EL (cell line): ENCODE measurements at places on chromosomes 6 and 20.
A peak's percentile ranks its signal among the peaks of the same experiment; 100 is the strongest.

DNA sequence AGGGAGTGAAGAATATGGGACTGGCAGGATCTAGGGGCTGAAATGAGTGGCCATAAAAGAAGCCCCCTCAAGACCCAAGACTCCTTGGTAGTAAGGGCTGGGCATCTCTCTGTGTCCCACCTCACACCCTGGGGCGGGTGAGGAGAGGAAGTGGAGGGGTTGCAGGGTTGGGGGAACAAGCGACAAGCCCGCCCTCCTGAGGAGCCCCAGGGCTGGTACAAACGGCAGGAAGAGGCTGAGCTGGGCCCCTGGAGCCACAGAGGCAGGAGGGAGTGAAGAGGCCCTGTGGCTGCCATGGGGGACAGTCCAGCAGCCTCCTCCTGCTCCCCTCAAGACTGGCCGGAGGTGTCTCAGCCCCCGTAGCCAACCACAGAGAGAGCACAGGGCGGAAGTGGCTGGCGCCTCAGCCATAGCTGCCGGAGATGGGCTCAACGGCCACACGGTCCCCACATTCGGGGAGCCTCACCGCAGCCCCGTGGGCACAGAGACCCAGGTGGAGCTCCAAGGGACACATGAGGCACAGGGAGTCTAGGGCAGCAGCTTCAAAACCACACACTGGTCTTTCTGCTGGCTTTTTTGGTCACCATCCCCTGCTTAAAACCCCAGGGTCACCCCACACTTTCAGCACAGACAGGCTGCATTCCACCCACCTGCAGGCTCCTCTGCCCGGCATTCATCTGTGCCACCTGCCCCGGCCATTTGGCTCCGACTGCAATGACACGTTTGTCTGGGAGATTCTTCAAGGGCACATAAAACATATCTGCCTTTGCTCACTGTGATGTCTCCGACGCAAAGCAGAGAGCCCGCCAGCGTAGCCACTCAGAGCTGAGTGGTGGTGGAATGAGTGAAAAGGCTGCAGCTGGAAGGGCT is 524 bp downstream of the C20orf203 start:
- DNase-seq: no peak

DNA sequence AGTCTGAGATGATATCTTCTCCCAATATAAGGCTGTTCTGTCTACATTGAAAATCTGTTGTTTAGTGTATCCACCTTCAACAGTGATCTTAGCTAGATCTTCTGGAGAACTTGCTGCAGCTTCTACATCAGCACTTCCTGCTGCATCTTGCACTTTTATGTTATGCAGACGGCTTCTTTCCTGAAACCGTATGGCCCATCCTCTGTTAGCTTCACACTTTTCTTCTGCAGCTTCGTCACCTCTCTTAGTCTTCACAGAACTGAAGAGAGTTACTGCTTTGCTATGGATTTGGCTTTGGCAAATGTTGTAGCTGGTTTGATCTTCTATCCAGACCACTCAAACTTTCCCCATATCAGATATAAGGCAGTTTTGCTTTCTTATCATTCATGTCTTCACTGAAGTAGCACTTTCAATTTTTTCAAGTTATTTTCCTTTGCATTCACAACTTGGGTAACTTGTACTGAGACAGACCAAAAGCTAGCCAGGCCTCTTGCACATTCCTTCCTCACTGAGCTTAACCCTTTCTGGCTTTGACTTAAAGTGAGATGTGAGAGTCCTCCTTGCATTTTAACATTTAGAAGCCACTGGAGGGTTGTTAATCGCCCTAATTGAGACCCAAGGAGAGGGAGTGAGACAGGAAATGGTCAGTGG is 110.1 kb downstream of the PREP start:
- no peak for DNase-seq

DNA sequence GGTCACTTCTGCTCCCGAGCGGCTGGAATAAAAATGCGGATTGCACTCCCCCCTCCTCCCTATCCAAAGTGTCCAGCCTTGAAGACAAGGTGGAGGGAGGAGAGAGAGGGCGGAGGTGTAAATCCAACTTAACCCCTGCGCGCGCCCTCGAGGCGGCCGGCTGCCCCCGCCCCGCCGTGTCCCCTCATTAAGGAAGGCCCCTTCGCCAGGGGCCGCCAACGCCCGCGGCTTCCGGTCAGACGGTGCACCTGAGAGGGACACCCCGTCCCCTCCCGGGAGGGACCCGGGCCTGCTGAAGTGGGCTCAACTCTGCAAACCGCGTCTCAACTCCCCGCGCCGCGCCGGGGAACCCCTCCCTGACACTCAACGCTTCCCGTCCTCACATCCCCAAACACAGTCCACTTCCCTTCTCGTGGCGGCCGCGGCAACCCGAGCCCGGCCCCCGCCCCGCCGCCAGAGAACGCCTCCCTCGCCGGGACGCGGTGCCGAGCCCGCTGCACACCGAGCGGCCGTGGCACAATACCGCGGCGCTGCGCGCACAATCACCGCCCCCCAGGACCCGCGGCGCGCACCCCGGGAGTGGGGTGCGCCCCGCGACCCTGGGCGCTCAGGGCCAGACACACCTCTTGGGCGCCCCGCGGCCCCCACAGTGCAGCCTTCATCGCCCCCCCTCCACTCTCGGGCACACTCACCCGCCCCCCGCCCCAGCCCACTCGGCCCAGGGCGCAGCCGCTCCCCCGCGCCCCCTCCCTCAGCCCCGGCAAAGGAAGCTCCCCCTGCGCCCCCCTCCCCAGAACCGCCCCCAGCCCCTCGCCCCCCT is 102.5 kb downstream of the NOL4L start:
- DNase-seq: peak; percentile 25

GRCh38 chr6:24692415-24692814 is 25.5 kb downstream of the ACOT13 start:
- DNase-seq: no peak

- peak; percentile 47 for DNase-seq
Observed at GRCh38 chr6:74091136-74091793, 395.3 kb downstream of the CD109 start.

DNA sequence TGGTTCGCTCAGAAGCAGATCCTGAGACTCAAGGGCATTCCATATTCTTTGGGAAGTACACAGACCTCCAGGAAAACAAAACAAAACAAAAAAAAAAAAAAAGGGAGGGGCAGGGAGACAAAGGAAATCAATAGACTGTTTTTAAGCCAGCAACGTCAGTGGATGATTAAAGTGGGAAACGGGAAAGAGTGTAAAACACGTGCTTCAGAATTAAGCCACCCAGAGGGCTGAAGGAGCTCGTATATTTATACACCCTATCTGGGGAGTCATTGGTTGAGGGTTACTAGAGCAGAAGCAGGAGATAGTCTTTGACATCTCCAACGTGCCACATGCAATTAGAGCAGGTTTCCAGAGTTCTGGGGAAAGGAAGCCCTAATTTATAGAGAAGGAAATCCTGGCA is 26.2 kb downstream of the PDE7B start:
- DNase-seq: no peak

DNA sequence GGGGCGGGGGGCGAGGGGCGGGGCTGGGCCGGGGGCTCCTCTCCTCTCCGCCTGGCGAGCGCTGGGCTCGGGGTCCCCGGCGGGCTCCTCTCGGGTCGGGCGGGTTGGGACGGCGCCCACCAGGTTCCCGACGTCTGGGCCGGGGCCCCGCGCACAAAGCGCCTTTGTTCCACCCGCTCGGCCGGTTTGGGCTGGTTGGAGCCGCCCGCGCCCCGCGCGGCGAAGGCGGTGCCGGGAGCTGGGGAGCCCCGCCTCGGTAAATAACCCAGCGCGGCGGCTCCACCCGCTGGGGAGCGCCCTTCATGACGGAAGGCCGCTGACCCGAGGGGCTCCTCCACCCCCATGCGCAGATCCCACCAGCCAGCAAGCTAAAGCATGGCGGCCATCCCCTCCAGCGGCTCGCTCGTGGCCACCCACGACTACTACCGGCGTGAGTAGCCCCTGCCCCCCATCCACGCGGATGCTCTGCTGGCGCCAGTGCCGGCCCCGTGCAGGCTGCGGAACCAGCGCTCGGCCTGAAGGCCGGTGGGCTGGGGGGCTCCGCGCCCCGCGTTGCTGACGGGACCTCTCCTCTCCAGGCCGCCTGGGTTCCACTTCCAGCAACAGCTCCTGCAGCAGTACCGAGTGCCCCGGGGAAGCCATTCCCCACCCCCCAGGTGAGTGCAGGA is 503 bp downstream of the PPDPF start:
- peak; percentile 64 for DNase-seq
